ENCODE measurements at places on chromosomes 7 and 10.
A peak's percentile ranks its signal among the peaks of the same experiment; 100 is the strongest.

DNA sequence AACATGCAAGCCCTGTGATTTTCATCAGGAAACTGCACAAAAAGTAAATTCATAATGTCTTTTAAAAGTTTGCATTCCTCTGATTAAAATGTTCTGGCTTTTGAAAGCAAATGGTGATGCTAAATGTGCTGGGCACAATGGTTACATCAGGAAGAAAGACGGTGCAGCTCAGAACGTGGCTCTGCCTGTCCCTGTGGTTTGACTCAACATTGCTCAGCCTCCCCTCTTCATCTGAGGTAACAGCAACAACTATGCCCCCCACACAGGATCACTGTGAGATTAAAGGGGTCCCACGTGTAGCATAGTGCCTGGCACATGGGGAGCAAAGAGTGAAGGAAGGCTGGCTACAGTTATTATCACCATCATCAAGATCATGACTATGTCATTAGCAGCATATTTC is 44.0 kb downstream of the PARD3 start:
- no peak for DNase-seq

- no peak for DNase-seq
These were observed 39.5 kb downstream of the ETV1 start for GRCh38 chr7:13949939-13950338.

DNA sequence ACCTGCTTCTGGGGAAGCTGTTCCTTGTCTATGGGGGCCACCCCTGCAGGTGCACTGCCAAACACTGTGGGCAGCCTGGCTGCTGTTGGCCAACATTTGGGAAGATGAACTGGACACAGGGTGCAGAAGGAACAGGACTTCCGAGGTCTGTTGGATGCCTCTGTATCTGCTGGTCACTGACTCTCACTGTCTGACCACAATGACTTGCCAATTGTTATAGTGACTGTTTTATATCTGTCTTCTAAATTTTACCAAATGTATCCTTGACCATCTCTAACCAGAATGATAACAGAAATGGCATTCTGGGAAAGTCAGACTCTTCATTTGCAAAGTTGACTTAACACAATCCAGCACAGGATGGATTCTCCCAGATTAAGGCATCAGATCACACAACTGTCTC is 214.0 kb upstream of the PRSS58 start:
- DNase-seq: no peak

GRCh38 chr7:95493247-95493646 is 7.5 kb downstream of the ASB4 start:
- DNase-seq: no peak

DNA sequence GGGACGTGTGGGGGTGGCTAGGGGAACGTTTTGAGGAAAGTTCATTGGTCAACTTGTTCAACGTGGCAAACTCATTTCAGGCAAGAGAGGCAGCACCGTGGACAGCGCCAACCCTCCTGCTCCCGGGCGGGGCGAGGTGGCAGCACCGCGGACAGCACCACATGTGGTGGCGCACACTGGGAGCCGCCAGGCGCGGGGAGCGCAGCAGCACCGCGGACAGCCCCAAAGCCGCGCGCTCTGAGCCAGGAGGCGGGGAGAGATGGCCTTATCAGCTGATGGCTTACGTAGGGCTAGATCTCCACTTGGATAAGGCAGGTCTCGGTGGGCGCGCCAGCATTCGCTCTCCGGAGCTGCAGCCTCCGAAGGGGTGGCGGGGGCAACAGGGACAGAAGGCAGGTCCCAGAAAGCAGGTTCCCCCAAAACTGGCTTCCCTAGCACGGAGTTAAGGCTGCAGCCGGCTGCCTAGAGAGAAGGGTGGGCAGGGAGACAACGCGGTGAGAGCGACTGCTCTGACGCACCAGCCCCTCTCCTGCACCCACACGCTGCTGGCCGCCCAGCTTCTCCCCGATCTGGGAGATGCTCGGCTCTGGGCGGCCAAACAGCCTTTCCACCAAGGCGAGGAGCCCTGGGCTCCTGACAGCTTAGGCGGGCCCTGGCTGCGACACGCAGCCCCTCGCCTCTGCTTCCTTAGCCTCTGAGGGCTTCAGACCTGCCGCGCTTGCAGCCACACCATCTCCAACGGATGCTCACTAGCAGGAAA is at the start of gene HTR5A:
Gene HTR5A (plus strand): TSS at position 333 of the 760 bp plus-strand sequence. CDS start 576 bp downstream, outside the sequence.
- peak; percentile 65 for DNase-seq

DNA sequence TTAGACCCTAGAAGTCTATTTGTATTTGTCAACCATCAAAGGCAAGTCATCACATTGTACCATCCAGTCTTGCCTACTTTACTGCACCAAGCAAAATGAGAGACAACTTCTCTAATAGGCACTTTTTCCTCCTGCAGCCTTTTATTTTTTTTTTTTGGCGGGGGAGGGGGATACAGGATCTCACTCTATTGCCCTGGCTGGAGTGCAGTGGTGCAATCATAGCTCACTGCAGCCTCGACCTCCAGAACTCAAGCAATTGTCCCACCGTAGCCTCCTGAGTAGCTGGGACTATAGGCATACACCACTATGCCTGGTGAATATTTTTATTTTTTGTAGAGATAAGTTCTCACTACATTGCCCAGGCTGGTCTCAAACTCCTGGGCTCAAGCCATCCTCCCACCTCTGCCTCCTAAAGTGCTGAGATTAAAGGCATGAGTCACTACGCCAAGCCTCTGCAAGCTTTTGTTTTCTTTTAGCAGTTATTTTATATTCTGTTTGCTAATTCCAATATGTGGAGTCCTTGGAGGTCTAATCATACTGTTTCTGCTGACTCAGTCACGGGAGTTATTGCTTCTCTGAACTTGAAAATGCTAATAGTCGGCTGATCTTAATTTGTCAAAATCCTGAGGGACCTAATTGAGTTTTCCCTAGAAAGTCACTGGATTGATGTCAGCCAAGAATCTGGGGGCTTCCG is 14.2 kb downstream of the KPNA7 start:
- no peak for DNase-seq

DNA sequence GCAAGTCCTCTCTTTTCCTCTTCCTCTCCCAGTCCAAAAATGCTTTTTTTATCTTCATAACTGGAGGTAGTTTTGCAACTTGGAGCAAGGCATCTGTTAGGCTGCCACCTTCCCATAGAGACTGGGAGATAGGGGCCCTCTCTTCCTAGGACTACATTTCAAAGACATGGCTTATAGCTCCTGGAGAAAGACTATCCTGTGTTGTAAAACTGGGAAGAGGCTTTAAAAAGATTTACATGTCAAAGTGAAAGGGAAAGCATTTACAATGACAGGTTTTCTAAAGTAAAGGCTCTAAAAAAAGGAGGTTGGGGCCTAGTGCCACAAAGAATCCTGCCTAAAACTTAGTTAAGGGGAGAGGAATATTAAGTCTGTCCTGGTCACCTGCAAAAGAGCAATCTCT is 82.2 kb upstream of the SEMA3E start:
- DNase-seq: no peak

DNA sequence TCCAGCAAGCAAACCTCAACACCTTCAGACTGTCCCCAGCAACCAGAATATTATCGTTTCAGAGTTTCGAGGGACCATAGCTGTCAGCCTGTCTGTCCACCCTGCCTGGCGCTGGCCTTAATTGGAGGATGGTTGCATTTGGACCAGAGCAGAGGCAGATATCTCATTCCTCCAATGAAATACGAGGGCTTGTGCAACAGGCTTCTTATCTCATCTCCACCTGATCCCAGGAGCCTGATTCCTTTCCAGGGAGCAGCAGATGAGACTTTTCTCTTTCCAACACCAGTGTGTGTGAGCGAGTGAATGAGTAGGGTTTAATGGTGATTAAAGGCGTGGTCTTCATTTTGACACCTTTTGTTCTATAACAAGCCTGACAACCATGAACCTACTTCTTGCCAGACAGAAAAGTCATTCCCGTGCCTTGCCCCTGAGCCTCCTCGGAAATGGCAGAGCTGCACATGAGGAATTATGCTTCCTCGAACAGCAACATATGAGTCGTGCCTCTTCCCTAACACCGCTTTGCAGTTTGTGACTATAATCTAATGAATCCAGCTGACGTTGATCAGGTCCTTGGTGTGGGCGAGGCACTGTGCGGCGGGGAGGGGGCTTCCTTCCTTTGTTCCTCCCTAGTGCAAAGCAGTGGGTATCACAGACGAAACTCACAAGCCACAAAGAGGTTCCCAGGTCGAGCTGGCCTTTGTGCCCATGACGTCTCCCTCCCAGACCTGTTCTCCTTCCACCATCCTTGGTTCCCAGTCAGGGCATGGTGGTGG is 147.4 kb downstream of the CUX1 start:
- no peak for DNase-seq

DNA sequence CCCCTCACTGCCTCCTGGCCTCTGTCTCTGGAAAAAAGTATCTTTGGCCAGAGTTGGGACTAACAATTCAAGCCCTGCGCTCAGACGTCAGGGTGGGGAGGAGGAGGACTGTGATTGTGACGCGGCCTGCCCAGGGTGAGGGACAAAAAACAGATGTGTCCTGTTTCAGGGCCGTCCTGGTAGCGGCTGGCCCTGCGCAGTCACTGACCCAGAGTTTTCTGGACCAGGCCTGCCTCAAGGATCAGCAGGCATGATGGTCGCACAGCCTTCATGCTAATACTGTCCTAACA is 110.1 kb downstream of the CYTH3 start:
- no peak for DNase-seq

GRCh38 chr10:82411416-82411815 is 536.4 kb downstream of the NRG3 start:
- DNase-seq: no peak

DNA sequence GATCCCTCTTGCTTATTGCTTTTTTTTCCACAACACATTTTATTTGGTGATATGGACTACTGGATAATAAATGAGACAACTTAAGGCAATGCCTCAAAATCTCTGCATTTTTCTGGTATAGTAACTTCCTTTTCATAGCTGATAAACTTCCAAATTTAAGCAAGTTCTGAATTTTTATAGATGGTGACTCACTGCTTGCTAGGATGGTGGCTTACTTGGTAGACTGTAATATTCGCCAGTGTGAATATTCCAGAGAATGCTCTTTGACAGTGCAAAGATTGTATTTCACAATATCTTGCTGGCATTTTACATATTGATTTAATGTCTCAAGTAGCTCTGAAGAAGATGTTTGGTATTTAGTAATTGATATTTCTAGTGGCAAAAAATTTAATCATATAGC is 472.4 kb downstream of the TFEC start:
- no peak for DNase-seq

- no peak for DNase-seq
These were observed 28.2 kb upstream of the SEMA3D start for GRCh38 chr7:85215098-85215497.

GRCh38 chr7:4747746-4748145 is 27.7 kb upstream of the AP5Z1 start:
- no peak for DNase-seq

- DNase-seq: no peak
These were observed 4.1 kb upstream of the CEP41 start for GRCh38 chr7:130444751-130445407.

DNA sequence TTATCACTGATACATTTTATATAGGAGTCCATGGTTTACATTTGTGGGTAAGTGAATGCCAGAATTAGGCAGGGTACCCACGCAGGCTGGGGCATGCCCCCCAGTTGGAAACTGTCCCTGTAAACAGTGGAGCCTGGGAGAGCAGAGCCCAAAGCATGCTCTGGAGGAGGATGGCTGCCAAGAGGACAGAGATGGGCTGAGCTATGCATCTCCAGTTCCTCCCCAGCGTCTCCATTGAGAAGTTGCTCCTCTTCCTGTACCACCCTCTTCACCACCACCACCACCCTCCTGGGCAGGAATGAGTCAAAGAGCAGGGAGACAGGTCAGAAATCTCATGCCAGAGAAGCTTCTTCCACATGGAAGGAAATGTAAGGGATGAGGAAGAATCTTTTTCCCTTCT is 67.7 kb upstream of the KMT2E start:
- no peak for DNase-seq

DNA sequence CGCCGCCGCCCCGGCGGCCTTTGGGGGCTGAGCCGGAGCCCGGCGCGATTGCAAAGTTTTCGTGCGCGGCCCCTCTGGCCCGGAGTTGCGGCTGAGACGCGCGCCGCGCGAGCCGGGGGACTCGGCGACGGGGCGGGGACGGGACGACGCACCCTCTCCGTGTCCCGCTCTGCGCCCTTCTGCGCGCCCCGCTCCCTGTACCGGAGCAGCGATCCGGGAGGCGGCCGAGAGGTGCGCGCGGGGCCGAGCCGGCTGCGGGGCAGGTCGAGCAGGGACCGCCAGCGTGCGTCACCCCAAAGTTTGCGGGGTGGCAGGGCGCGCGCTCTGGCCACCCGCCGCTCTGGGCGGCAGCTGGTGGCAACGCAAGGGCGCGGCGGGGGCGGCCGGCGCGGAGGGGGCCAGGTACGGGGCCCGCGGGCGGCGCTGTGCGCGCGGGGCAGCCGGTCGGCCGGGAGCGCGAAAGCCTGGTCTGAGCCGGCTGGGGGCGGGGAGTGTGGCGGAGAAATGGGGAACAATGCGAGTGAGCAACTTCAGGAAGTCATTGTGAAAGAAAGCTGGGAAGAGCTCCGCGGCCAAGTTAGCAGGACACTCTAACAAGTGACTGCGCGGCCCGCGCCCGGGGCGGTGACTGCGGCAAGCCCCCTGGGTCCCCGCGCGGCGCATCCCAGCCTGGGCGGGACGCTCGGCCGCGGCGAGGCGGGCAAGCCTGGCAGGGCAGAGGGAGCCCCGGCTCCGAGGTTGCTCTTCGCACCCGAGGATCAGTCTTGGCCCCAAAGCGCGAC is at the start of gene IKZF1:
Gene IKZF1 (plus strand): TSS at position 588 of the 782 bp plus-strand sequence. CDS start 14,346 bp downstream, outside the sequence.
- peak; percentile 71 for DNase-seq

GRCh38 chr10:6200734-6201515 is 1.8 kb upstream of the PFKFB3 start:
- peak; percentile 30 for DNase-seq

- no peak for DNase-seq
These were observed 765.9 kb downstream of the LRMDA start for GRCh38 chr10:76197293-76197692.

DNA sequence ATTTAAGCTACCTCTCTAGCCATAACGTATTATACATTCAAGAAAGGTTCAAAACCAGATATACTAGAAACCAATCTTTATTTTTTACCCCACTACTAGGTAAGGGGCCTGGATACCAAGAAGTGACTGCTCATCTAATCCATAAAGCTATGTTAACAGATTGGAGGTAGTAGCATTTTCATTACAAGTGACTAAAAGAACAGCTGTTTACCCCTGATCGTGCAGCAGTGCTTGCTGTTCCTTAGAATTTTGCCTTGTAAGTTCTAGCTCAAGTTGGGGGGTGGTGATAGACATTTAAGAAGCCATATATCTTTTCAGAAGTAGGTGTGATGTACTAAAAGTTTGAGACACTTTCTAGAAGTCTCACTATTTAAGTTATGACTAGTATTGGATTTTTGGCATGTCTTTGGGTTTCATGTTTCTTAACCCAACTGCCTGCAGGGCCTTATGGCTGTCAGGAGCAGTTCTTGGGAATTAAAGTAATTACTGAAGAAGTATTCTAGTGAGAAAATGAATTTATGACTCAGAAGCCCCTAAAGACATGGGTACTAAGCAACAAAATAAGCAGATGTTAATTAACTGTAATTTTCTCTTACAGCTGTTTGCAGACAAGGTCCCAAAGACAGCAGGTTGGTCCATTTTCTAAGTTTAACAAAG is 2.3 kb downstream of the PPIA start:
- no peak for DNase-seq

- no peak for DNase-seq
These were observed 147.9 kb downstream of the CPEB3 start for GRCh38 chr10:92142949-92143348.

- DNase-seq: no peak
These were observed 213.0 kb downstream of the BUB3 start for GRCh38 chr10:123367195-123367594.

Data from activated T-cell treated with anti-CD3 and anti-CD28 coated beads for 24 hours (primary cell).